ENCODE measurements at places on chromosomes 7 and 10. TPM values are rescaled to one million over a fixed set of nuclear protein-coding genes. Genes with fewer than 3 reads are reported as not detected.
A peak's percentile ranks its signal among the peaks of the same experiment; 100 is the strongest.

GRCh38 chr7:22762866-22763265 lies 35.9 kb downstream of the IL6 start:
- no peak for DNase-seq

- DNase-seq: peak; percentile 47
Measured at GRCh38 chr7:35723011-35723410, 28.1 kb upstream of the HERPUD2 start.

GRCh38 chr7:113289140-113289740 lies 170.9 kb upstream of the SMIM30 start:
- DNase-seq: peak; percentile 70

DNA sequence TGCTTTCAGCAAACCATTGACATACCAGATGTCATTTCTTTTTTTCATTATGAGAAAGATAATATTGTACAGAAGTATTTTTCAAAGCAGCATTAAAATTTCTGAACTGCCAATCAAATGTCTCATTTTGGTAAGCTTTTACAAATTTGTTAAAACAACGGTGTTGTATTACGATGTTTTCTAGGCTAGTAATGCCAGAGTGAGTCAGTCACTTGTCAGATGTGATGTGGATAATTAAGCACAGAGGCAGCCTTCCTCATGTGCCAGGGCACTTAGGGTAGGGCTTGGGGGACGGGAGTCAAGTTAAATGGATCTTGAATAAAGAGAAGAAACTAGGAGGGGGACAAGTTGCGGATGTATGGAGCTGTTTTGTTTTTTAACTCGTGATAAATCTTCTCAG lies 10.1 kb downstream of the PSTK start:
- DNase-seq: peak; percentile 13

DNA sequence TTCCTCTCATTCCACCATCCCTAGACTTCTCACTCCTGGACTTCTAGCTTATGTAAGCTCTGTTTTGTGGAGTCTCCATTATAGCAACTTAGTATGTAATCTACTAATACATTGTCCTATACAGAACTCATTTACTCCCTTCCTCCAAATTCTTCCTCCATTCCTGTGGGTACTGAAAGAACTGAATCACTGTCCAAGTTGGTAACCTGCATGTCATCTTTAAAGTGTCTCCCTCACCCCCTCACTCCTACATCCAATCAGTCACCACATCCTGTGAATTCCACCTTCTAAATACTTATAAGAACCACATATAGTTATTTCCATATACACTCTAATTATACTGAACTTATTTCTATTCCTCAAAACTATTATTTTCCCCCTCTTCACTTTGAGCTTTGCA lies 20.3 kb downstream of the AASS start:
- peak; percentile 28 for DNase-seq

- no peak for DNase-seq
Measured at GRCh38 chr7:54249686-54250085, 292.5 kb upstream of the VSTM2A start.

DNA sequence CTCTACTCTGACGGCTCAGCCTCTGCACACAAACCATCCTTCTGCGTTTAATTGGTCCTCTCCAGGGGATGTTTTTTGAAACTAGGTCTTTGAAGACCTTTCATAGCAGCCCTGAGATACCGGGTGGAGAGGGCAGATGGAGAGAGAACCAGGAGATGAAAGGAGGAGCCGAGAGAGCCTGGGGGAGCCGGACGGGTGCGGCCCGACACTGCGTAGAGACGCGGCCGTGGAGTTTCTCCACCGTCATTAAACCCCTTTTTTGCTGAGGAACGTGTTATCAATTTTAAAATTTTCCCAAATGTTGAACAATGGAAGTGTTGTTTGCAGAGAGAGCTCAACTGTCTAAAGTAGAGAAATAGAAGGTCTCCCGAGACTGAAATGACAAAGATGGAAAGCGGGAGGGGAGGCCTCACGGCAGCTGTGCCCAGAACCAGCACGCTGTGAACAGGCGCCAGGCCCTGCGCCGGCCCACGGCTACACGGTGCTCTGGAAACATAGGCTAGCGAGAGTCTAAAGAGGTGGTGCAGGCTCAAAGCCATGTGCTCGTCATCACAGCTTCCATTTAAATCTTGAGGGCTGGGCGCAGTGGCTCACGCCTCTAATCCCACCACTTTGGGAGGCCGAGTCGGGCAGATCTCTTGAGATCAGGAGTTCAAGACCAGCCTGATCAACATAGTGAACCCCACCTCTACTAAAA lies 307.0 kb downstream of the PTPRN2 start:
- DNase-seq: no peak

DNA sequence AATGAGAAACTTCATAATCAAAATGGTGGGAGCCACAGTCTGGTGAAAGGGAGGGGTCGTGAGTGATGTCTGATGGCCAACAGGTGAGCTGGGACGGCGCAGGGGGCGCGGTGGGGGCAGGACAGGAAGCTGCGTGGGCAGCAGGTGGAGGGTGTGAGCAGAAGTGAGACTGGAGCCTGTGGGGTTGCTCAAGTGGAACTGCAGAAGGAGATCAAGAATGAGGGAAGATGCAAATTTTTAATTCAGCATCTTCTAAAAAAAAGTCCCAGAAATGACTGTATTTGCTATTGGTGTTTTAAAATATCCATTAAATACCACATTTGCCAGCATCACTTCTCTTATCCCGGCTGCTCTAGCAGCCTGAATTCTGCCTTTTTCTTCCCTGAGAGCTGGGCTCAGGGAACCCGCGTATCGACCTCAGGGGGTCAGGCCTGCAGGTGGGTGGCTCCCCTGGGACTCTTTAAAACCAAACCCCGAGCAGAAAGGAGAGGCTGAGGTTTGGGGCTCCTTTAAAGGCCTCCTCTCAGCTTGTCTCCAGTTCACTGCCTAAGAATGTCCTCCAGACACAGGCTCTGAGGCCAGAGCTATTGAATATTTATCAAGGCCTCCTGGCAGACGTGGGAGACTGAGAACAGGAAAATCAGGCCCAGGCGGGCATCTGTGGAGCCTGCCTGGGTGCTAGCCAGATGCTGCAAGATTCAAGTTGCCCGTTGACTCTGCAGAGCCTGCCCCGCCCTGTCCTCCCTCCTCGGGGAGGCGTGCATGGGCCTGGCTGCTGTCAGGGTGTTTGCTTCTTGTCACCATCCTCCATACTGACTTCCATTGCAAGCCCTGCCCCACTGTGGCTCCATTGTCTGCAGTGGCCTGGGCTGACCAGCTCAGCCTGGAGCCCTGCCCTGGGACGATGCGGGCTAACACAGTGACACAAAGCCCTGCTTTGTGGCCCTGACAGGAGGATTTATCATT lies 53.9 kb downstream of the SYPL1 start:
- DNase-seq: no peak

- peak; percentile 86 for DNase-seq
Measured at GRCh38 chr10:33421789-33422462, 87.5 kb upstream of the NRP1 start.

- no peak for DNase-seq
Measured at GRCh38 chr10:70328967-70329366, 45.2 kb upstream of the NPFFR1 start.

GRCh38 chr7:11170863-11171568 lies 197.3 kb downstream of the PHF14 start:
- no peak for DNase-seq

GRCh38 chr7:8963722-8964121 lies 530.3 kb downstream of the NXPH1 start:
- DNase-seq: no peak

DNA sequence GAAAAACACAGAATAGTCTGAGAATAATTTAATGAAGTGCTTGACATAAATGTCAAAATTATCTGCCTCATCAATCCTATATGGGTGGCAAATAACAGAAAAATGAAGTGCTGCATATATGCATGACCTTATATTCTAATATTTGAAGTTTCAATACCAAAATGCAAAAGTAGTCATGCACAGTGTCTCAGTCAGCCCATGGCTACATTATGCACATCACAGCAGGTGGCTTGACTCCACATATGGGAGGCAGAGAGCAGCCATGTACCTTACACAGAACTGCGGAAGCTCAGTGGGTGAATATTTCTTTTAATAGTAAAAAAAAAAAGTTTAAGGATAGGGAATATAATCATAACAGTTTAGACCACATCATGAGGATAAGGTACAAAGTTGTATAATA lies 17.4 kb upstream of the LIPN start:
- no peak for DNase-seq

GRCh38 chr7:148701414-148701813 lies 2.7 kb downstream of the CUL1 start:
- DNase-seq: no peak

GRCh38 chr7:82319674-82320118 lies 123.9 kb downstream of the CACNA2D1 start:
- DNase-seq: peak; percentile 80

Gene MINDY3
- total RNA-seq: 33.0 TPM

Gene KCNH2
- not detected for total RNA-seq

Gene MYPN
- total RNA-seq: 74.2 TPM

Gene TFPI2
- 40.5 TPM for total RNA-seq

Gene MRLN
- not detected for total RNA-seq

Gene CPA2
- total RNA-seq: not detected

Gene TRIM50
- total RNA-seq: not detected

Gene PNLIP
- not detected for total RNA-seq

Gene SLC18A2
- total RNA-seq: not detected

Gene SPDYE11
- total RNA-seq: not detected

All from HFFc6 (cell line).